Pons (tissue), 1 donor: ENCODE measurements at places on chromosomes 7 and 10.

DNA sequence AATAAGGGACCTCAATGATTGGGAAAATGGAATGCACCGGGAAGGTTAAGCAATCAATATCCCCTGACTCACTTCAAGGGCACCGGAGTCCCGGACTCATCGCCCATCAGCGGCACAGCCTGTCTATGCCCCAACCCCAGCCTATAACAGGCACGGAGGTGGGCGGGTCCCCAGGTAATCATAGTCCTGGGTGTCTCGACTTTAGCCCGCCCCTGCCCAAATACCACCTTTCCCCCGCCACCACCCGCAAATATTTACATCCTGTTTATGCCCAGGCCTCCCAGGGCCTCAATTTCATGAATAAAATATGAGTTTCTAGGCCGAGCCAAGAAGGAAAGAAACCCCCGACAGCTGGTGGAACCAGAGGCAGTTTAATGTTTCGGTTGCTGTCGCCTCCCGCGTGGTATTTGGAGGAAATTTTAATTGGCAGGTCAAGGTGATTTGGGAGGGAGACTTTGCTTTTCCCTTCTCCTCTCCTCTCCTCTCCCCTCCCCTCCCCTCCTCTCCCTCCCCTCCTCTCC lies 15.6 kb upstream of the RFC2 start:
- peak; percentile 77 for DNase-seq

DNA sequence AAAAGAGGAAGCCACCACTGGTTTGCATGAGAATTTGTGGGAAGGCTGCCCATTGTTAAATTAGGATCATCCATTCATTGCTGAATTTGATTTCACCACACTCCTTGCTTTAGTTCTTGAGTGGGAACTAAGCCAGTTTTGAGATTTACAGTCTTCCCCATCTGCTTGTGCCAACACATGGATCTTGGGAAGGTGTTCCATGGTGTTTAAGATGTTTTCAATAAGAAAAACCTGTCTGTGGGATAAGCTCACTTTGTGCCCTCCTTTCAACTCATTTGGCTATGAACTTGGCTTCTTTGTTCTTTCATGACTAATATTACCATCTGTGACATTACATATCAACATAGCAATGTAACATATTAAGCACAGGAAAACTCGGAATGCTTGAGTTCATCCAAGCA lies 73.2 kb downstream of the INHBA start:
- no peak for DNase-seq

- DNase-seq = no peak
Observed at GRCh38 chr7:159142730-159143129, 1.9 kb downstream of the VIPR2 start.

- peak; percentile 20 for DNase-seq
Observed at GRCh38 chr7:34064519-34065158, 159.3 kb downstream of the BMPER start.

GRCh38 chr7:3909128-3909527 lies 608.1 kb downstream of the SDK1 start:
- DNase-seq = no peak

DNA sequence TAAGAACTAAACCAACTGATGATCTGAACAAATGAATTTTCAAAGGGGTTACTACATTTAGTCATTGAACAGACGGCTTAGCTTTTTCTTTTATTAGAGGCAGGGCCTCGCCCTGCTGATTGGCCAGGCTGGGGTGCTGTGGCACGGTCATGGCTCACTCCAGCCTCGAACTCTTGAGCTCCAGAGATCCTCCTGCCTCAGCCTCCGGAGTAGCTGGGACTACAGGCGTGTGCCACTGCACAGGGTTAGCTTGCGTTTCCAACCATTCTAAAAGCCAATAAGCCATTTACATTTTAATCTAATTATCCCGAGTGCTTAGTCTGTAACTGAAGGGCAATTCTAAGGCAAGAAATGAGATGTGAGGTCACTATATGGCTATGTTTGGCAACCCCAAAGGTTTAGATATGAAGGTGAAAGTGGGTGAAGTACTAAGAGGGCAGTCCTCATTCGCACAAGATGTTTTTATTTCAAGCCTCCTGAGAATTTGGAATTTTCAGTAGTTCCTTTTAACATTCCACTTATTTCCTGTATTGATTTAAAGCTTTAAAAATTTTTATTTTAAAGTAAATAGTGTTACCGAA lies 1.6 kb upstream of the CDK13 start:
- peak; percentile 23 for DNase-seq

- DNase-seq = no peak
Observed at GRCh38 chr7:148973256-148973655, 55.0 kb downstream of the PDIA4 start.
